ENCODE measurements at places on chromosomes 12 and 14. TPM values are rescaled to one million over a fixed set of nuclear protein-coding genes. Genes with fewer than 3 reads are reported as not detected.

Gene NFE2
- total RNA-seq = under 0.01 TPM

Gene WNT1
- 0.11 TPM for total RNA-seq

Gene PLD4
- total RNA-seq = 0.65 TPM

Gene NOVA1
- not detected for total RNA-seq

Gene KRT72
- not detected for total RNA-seq

Gene PLXNC1
- 0.39 TPM for total RNA-seq

Gene CLEC4D
- total RNA-seq = not detected

Gene PPHLN1
- total RNA-seq = 57.9 TPM

Gene EML5
- not detected for total RNA-seq

Gene FAM222A
- total RNA-seq = 0.39 TPM

Gene DPY19L2
- 4.7 TPM for total RNA-seq

Gene IFT43
- total RNA-seq = 17.8 TPM

Gene TPH2
- not detected for total RNA-seq

Gene SIX6
- not detected for total RNA-seq

Gene DNAJC22
- under 0.01 TPM for total RNA-seq

Gene LRRC43
- total RNA-seq = 1.2 TPM

Data from placental epithelial cell (primary cell).